Stimulated activated CD8-positive, alpha-beta memory T cell treated with anti-CD3 and anti-CD28 coated beads, Interleukin-7, amount 100 ng/mL, for 1 hour (primary cell): ENCODE measurements at places on chromosomes 4 and X.

DNA sequence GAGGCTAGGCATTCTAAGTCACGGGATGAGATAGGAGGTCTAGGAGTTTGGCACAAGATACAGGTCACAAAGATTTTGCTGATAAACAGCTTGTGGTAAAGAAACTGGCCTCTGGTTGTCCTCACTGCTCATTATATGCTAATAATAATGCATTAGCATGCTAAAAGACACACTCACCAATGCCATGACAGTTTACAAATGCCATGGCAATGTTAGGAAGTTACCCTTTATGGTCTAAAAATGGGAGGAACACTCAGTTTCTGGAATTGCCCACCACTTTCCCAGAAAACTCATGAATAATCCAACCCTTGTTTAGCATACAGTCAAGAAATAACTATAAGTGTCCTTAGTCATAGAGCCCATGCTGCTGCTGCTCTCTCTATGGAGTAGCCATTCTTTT lies 286.9 kb downstream of the ZNF674 start:
- DNase-seq: no peak

- no peak for DNase-seq
Measured at GRCh38 chrX:153488231-153488914, 6.4 kb upstream of the BGN start.

DNA sequence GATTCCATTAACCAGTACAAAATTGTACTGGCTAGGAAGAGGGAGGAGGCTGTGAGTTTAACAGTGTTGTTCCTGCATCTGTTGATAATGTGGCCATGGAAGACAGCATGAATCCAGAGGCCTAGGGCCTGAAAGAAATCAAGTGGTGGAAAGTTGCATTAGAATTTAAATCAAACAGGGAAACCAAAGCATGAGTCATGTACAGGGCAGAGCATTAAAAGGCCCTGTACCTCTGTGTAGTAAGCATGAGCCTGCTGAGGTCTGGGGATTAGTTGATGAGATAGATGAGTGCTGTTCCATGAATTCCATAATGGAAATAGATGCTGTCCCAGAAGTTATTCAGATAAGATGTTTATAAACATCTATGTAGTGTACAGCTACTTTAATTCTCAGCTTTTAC lies 58.3 kb downstream of the MID1IP1 start:
- DNase-seq: no peak

GRCh38 chr4:119028296-119028695 lies 107.3 kb upstream of the MYOZ2 start:
- DNase-seq: no peak

GRCh38 chr4:7412554-7412912 lies 22.2 kb downstream of the PSAPL1 start:
- no peak for DNase-seq

- no peak for DNase-seq
Measured at GRCh38 chrX:153476666-153477363, 6.4 kb upstream of the HAUS7 start.

DNA sequence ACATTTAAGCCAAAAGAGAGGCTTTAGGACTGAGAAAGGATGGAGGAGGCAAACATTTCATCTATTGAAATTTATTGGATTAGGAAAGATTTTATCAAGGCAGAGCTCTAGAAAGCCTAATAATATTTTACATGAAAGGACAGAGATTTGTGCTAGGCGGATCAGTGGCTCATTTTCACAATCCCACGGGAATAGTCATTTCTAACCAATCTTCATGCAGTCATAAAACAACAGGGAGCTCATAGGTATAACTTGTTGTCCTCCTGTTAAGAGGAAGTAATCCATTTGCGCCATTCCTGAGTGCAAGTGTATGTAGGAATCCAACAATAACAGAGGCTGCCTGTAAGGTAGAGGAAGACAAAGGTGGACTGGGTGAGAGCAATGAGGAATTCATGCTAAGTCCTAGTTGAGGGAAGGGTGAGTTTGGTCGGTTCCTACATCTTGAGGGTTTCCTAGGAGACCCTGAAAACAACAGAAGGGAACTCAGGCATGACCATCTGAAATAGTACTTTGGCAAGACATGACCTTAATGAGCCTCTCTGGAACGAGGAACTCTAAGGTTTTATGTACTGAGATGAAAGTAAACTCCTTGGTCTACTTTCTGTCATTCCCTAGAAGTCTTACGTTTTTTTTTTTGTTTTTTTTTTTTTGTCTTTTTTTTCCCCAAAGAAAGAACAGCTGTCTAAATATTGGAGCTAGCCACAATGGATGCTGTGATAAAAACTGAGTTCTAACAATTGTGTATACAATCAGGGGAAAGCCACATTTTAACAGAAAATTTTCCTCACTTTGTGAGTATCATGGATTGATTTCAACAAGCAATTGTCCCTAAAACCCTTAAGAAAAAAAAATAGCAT lies 89.7 kb downstream of the GEMIN8 start:
- DNase-seq: no peak

- DNase-seq: no peak
Measured at GRCh38 chr4:8919651-8920288, 48.1 kb upstream of the HMX1 start.

- DNase-seq: no peak
Measured at GRCh38 chr4:2043396-2044118, 15.6 kb upstream of the NAT8L start.

DNA sequence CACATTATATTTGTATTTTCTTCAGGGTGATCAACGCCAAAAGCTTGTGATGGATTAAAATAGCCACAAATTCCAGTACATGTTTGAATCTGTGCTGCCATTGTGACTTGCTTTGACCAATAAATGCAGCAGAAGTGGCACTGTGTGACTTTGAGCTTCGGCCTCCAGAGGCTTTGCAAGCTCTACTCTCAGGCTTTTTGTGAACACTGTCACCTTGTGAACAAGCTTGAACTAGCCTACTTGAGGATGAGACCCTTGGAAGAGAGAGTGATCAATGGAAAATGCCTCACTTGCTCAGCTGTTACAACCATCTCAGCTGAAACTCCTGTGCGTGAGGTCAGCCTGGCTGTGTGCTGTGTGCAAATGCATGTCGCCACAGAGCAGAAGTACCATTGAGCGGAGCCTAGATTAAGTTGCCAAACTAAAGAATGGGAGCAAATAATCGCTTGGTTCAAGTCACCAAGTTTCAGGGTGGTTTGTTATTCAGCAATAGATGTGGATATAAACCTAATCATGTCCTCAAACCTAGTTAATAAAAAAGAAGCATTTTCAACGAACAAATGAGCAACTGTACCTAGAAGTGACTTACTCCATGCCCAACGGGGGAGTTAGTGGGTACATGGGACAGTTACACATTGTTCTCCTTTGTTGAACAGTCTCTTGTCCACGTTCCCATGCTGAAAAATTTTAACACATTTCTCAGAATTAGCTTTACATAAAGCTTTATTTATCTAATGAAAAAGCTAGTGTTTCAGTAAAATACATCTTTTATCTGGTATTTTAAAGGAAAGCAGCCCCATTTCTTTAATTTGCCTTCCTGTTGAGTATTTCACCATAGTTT lies 23.5 kb downstream of the NOA1 start:
- DNase-seq: no peak

DNA sequence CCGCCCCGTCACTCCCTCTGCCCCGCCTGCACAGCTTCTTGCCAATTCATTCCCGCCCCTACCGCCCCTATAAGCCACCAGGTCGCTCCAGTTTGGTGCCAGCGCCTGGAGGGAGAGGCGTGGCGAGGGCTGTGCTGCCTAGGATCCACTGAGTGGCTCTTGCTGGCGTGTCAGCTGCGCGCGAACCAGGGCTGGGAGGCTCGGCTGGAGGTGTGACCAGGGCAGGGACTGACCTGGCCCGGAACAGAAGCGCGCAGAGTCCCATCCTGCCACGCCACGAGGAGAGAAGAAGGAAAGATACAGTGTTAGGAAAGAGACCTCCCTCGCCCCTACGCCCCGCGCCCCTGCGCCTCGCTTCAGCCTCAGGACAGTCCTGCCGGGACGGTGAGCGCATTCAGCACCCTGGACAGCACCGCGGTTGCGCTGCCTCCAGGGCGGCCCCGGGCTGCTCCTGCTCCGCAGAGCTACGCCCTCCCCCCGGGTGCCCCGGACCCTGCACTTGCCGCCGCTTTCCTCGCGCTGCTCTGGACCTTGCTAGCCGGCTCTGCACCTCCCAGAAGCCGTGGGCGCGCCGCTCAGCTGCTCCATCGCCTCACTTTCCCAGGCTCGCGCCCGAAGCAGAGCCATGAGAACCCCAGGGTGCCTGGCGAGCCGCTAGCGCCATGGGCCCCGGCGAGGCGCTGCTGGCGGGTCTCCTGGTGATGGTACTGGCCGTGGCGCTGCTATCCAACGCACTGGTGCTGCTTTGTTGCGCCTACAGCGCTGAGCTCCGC lies at the start of gene GPR78:
GPR78 (plus strand) TSS at position 72 of the 773 bp plus-strand sequence; CDS start at position 663, 591 bp downstream.
- DNase-seq: no peak

GRCh38 chrX:18034504-18034903 lies 173.4 kb upstream of the RAI2 start:
- no peak for DNase-seq

DNA sequence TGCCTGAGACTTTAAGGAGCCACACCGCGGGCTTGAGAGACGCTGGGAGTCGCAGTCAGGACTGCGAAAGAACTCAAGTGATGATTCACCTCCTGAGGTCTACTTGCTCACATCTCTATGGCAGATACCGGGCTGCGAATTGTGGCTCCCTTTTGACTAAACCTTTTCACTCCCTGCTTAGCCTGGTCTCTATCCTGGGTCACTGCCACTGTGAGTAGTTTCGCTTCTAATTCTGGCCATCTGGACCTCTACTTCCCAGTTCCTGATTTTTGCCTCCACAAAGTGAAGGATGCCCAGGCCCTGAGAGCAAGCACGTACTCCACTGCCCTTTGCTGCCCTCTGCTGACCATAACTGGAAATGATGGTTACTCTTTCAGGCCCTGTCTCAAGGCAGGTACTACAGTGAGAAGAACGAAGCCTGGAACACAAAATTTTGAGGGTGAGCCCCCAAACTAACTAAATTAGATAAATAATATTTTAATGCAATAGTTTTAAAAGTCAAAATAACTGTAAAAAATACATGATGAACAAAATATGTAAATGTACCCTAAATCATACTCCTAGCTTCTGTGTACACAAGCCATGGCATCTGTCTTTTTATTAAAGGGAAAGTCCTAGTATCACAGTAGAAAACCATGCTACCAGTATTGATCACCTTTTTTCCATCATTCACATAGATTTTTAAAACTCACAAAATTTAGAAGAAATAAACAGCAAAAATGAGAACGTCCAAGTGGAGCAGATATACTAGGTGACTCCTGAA lies 16.7 kb downstream of the MAD2L1 start:
- peak; percentile 25 for DNase-seq

- DNase-seq: no peak
Measured at GRCh38 chrX:47283015-47283771, 50.4 kb downstream of the USP11 start.

GRCh38 chr4:99679204-99679603 lies 21.6 kb upstream of the C4orf54 start:
- DNase-seq: no peak

- no peak for DNase-seq
Measured at GRCh38 chr4:150581641-150582051, 305 bp upstream of the MAB21L2 start.

GRCh38 chrX:50905334-50905733 lies 5.2 kb upstream of the BMP15 start:
- DNase-seq: no peak

- no peak for DNase-seq
Measured at GRCh38 chr4:40204507-40205258, 7.9 kb downstream of the RHOH start.

GRCh38 chr4:7055111-7055989 lies 12.2 kb downstream of the TADA2B start:
- DNase-seq: no peak

GRCh38 chrX:108417257-108417656 lies 21.0 kb downstream of the COL4A6 start:
- no peak for DNase-seq

DNA sequence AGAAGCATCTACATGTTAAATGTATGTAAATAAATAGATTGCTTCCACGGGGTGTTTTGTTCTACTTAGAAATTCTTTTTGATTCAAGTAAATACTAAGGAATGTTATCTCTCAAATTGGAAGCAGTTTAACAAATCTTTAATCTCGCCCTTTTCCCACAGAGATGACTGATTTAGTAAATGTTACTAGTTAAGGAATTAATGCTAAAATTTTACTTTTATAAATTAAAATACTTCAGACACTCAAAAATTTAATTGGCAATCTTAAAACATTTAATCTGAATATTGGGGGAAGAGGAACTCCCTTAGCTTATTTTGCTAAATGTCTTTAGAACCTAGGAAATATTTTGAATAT lies 12.1 kb downstream of the LARP7 start:
- DNase-seq: no peak

DNA sequence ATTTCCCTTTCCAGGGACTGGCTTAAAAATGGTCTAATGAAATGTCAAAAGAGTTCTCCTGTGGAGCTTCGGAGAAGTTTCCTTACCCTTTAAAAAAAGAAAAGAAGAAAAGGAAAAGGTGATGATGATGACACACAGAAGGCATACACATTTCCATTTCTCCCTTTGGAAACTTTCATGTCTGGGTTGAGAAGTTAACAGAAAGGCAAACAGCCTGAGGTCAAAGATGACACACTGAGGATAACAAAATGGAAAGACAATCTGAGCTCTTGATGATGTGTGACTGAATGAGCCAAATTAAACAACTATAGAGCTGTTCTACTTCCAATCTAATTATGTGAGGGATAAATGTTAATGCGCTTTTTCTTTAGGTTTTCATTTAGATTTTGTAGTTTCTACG lies 32.2 kb downstream of the NFXL1 start:
- DNase-seq: no peak

DNA sequence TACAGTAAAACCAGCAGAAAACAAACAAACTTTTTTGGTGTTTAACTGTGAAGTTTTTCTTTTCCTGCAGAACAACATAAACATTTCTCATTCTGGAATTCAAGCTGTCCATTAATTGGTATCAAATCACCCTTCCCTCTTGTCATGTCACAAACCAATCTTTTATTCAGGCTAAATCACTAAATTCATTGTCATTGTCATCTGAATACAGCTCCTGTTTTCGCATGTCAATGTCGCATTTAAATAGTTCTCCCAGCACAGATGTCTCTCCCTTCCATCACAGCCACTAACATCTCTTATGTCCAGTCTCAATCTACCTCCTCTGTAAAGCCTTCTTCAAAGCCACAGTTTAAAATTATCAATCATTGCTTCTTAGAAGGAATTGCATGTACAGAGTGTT lies 192.1 kb upstream of the PCDH10 start:
- DNase-seq: no peak

- no peak for DNase-seq
Measured at GRCh38 chr4:43374216-43374751, 481.8 kb downstream of the GRXCR1 start.

- no peak for DNase-seq
Measured at GRCh38 chr4:33785843-33786242, 2458.5 kb downstream of the ARAP2 start.

DNA sequence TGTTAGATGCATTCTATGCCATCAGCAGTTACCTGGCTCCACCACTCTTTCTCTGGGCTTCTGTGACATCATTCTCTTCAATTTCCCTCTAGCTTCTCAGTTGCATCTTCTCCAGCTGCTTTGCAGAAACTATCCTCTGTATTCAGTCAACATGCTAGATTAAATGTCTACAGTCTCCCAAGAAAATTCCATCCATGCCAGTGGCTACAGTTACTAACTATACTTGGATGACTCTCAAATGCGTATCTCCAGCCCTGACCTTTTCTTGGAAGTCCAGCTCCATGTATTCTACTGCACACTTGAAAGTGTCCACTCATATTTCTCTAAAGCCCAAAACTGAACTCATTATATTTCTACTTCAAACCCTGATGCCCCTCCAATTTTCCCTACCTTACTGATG lies 232.3 kb upstream of the TENM3 start:
- DNase-seq: no peak
